ENCODE measurements at places on chromosomes 5 and 9.

- no peak for DNase-seq
These were observed 104.1 kb downstream of the MTREX start for GRCh38 chr5:55411876-55412275.

GRCh38 chr9:1743121-1743960 lies 271.8 kb upstream of the SMARCA2 start:
- no peak for DNase-seq

DNA sequence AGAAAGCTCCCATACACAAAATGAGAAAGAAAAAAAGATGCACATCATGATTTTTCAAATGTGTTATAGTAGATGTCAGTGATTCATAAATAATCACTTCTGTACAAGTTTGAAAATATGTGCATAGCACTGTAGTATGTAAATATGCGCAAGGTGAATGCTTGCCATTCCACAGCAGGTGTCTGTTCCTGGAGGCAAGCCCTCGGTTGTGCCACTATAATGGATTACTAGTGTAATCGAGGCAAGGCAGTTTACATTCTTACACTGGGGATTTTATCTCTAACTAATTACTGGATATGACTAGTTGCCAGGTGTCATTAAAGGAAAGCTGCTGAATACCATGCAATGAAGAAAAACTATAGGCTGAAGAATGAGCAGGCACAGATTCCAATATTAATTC lies 93.6 kb downstream of the ARHGEF28 start:
- no peak for DNase-seq

DNA sequence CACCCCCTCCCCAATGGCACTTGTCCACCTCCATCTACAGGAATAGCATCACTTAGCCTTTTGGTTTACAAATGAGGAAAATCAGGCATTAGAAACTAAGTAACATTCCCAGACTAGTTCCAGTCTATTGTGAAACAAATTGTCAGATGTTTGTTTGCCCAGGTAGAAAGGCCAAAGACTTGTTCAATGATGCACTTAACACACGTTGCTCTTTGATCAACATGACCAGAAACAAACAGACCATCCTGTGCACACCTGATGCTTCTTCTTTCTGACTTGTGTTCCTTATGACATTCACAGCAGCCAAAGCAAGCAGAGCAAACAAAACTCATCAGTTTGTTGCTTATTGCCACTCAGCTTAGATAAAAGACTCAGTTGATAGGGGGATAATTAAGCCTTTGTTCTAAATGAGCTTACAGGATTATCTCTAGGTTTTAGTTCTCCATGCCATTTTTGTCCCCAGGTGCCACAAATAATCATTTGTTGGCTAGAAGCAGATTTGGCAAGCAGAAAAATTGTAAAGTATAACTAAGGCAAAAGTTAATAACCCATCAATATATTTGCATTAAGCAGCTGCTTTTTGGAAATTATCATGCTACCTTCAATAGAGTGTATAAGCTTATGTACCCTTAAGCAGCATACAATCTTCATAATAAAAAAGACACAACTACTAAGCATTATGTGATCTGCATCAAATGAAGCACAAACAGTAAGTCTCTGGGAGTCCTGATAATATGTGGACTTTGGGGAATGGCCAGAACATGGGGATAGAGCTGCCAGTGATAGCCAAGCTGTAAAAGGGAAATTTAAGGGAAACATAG lies 26.3 kb upstream of the FST start:
- no peak for DNase-seq

- DNase-seq, result no peak
These were observed 4.7 kb upstream of the BNIP1 start for GRCh38 chr5:173139631-173140030.

DNA sequence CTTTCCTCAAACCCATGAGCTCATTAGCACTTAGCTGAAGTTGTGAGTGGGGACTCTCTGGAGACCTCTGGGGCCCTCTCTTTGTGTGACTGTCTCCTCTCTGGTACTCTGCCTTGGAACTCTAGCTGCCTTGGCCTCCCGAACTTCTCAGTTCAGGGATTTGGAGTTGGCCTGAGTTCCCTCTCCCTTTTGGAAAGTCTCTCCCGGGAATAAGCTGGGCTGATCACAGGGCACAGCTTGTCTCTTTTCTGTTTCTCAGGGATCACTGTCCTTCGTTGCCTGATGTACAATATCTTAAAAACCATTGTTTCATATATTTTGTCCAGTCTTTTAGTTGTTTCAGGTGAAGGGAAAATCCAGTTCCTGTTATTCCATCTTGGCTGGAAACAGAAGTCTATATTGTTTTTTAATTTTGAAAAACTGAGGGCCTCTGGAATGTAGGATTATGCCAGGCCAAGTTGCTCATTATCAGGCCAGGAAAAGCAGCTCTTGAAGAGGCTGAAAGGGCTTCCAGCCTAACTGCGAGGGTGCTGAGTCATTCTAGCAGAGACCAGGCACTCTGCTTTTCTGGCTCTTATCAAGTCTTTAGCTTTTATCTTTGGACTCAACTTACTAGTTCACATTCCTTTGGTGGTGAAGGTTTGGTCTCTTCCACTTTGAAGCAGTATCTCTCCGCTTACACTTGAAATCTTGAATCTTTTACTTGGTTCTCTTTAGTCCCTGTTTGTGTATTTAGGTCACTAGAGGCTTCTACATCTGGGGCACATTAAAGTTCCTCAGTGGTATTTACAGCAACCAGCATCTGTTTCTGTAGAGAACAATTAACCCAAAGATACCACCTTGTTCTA lies 8.4 kb upstream of the RGS3 start:
- DNase-seq, result no peak

GRCh38 chr5:108201721-108202120 lies 180.2 kb downstream of the FBXL17 start:
- DNase-seq, result no peak

- DNase-seq, result no peak
These were observed 3.4 kb downstream of the SNX18 start for GRCh38 chr5:54520940-54521339.

DNA sequence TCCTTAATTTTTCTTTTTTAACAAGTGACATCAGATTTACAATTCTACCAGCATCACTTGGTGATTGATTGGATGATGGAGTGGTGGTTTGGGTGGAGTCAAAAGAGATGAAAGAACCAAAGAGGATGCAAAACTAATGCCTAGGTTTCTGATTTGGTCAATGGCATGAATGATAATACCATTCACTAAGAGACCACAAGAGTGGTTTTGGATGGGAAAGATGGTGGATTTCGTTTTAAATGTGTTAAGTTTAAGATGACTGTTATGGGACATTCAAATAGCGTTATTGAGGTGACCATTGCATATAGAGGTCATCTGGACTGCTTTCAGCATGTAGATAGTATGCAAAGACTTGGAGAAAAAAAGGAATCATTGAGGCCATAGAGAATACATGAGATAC lies 3.6 kb downstream of the SMC5 start:
- no peak for DNase-seq

DNA sequence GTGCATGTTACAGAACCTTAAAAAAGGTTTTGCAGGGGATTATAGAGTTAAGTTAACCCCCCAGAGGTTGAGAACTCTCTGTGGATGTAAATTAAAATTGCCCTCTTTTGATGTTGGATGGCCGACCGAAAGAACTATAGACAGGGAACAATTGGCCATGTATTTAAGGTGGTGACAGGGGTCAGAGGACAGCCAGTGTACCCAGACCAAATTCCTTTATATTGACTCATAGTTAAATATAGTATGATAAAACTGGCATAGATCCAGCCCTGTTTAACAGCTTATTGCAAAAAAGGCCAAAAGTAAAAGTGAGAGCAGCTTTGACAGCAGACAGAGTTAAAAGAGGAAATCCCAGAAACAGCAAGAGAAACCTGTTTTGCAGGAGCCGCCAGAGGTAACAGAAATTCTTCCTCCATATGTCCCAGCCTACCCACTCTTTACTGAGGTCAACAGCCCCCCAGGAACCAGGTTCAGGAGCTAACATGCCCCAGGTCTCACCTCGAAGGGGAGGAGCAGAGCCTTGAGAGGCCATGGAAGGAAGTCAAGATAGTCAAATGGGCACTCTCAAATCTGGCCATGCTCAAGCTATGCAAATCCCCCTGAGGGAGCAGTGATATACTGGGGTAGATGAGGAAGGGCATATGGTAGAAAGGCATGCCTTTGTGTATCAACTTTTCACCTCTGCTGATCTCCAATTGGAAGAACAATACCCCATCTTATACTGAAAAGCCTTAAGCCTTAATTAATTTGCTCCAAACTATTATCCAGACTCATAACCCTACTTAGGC lies 156.4 kb upstream of the COX7C start:
- no peak for DNase-seq

DNA sequence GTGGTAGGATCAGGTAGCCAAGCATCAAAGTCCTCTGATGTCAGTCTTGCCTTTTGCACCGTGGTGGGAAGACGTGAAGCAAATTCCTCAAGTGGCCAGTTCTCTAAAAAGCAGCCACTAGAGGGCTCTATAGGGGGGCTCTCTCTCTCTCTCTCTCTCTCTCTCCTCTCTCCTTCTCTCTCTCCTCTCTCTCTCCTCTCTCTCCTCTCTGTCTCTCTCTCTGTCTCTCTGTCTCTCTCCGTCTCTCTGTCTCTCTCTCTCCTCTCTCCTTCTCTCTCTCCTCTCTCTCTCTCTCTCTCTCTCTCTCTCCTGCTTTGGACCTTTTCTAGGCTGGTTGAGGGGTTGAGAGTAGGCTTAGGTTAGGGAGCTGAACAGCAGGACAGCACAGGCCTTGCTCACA lies 13.9 kb upstream of the OSMR start:
- DNase-seq, result peak; percentile 18

DNA sequence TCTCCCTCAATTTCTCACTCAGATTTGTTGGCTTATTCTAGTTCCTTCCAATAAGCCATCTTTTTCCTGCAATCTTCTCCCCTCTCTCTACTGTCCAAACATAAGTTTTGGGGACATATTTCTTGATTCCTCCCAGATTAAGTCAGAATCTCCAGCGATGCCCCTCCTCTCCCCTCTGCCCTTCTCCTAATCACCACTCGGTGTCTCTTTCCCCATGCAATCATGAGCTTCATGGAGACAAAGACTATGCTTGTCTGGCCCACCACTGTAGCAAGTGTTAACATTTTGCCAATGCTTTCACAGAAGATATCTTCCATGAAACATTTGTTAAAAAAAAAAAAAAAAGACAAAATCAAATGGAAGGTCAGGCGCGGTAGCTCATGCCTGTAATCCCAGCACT lies 42.4 kb downstream of the PDE6A start:
- DNase-seq, result no peak

- DNase-seq, result no peak
These were observed 128.0 kb upstream of the EPB41L4A start for GRCh38 chr5:112546946-112547592.

DNA sequence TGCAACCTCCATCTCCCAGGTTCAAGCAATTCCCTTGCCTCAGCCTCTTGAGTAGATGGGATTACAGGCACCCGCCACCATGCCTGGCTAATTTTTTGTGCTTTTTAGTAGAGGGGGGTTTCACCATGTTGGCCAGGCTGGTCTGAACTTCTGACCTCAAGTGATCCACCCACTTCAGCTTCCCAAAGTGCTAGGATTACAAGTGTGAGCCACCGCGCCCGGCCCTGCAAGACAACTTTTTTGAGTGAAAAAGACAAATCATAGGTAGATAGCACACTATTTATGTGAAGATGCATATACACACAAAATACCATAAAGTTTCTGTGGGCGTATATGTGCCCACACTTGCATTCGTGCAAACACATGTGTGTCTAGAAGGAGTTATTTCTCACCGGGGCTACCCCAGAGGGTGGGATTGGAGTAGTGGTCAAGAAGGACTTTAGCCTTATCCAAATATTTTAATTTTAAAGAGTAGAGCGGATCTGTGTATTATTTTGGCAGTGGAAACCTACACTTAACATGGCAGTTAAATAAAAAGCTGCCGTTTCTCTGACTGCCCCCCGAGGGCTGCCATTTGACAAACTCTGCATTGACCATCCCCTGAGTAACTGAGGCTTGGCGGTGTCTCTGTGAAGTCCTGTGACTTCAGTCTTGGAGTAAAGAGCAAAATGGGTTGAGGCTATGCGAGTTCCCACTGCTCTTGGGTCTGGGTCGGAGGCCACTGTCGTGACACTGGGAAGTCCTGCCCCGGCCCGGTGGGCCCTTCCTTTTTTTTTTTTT lies 93.4 kb upstream of the PTCH1 start:
- no peak for DNase-seq

DNA sequence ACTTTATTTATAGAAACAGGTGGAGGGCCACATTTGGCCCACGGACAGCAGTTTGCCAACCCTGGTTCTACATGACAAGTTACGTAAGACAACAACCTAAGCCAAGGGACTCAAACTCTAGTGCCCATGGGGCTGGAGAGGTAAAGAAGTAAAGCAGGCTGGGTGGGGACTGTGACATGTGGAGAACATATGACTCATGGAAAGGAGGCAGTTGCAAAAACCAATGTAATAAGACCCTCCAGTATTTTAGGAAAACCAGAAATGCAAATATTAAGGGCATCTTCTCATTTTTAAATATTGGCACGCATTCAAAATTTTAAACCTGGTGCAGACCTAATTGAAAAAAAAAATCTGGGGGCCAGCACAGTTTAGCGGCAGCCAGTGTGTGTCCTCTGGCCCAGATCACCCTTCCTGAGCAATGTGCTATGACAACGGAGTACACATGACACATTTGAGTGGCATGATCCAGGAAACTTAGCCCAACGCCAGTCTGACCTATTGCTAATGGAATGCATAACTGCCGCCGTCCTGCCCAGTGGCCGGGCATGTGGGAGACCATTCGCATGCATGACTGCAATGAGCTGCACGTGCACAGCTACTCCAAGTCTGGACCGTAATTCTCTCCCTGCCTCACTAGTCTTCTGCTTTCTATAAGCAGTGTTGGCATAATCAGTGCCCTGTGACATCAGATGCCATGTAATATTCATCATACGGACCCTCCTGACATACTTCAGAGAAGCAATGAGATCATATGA lies 97.2 kb downstream of the SH3TC2 start:
- DNase-seq, result no peak

DNA sequence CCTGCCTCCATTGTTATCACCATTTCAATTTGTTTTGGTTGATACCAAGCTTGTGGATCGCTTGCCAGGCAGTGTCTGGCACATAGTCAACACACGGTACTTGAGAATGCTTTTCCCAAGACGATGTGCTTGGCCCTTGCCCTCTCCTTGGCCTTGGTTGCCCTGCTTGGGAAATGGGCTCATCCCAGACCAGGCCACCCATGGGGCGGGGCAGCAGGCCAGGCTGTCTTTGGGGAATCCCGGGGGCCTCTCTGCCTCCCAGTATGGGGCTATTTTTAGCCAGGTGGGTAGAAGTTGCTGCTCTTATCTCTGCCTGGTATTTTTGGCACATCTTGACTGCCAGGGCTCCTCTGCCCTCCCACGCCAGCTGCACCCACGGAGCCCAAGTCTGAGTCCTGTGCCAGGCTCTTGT lies 49.9 kb downstream of the LMX1B start:
- DNase-seq, result peak; percentile 4

- DNase-seq, result peak; percentile 15
These were observed 171.5 kb downstream of the SSBP2 start for GRCh38 chr5:81579262-81579924.

- DNase-seq, result no peak
These were observed 104.3 kb upstream of the PHYKPL start for GRCh38 chr5:178336889-178337288.

DNA sequence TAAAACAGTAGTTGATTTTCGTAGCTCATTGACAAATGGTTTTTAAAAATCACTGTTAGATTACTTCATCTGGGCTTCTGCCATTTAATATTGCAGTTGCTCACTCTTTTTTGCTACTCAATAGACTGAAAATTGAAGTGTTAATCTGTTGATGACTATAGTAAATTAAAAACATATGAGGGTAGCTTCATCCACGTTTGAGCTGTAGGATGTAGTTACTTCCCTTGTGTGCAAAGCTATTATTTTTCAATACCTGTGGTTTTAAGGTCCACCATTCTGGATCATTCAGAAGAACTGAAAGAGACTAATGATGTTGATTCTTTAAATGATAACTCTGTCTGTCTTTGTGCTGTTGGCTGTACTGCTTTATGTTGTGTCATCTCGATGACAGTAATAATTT lies 74.7 kb downstream of the LNPEP start:
- DNase-seq, result no peak

All from inflammatory macrophage treated with lipopolysaccharide for 1 hour (primary cell).